ENCODE measurements at places on chromosomes 11 and 22.

- no peak for DNase-seq
Measured at GRCh38 chr11:130689222-130689908, 226.9 kb downstream of the SNX19 start.

GRCh38 chr11:57408771-57409170, 18.1 kb downstream of the SLC43A3 start:
- no peak for DNase-seq

DNA sequence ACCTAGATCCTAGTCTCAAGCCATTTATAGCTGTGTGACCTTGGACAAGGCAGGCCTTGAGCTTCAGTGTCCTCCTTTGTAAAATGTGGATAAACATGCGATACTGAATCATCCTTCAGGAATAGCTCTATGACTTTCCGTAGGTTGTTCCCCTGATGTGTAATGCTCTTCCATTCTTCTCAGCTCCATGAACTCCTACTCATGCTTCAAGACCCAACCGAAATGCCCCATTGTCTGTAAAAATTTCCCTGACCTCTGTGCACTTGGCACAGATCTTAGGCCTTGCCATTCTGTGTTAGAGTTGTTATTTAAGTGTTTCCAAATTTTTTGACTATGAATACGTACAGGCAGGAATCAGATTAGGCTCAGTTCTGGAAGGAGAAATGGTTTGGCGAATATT, 3.3 kb upstream of the BEST1 start:
- DNase-seq = no peak

- peak; percentile 55 for DNase-seq
Measured at GRCh38 chr11:117328375-117329010, 839 bp downstream of the CEP164 start.

DNA sequence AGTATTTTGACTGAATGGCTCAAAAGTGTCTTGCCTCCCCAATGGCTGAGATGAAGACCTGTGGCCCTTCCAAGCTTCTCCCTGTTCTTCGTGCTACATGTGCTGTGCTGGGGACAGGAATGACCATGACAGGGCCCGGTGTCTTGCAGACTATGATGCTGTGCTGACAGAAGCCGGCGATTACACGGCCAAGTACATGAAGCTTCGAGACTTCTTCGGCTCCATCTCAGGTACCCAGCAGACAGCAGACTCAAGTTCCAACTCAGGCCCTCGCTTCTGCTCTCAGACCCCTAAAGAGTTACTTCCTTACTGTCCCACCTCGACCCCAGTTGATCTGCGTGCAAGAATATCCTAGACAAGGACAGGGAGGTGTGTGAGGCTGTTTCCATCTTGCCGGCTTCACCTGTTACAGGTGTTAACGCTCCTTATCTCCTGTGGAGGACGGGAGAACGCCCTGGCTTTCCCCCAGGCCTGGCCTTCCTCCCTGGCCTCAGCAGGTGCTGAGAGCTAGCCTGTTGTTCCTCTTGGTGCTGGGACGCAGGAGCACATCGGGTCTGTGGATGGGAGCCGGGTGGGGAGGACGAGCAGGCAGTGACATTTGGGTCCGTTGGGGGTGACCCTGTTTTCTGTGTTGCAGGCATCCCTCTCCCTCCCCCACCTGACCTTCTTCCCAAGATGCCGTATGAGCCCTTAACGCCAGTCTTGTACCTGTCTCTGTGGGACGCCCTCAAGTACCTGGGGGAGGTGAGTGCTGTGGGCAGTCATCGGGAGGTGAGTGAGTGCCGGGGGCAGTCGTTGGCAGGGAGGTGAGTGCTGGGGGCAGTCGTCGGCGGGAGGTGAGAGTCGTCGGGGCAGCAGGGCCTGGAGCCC, 38.1 kb downstream of the GLB1L2 start:
- DNase-seq = no peak

DNA sequence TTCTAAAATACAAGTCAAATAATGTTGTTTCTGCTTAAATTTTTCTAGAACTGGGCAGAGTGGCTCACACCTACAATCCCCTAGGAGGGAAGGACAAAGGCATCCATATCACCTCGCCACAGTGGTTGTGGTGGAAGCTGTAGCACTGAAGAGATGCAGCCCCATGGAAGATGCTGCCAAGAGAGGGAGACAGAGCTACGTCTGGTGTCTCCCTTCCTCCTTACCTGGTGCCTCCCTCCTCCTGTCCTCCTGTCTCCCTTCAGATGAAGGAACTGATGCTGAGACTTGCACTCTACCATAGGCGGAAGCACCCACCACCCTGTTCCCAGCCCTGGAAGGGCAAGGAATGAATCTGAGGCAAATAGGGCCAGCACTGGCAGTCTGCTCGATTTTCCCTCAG, 22.3 kb downstream of the MMP27 start:
- no peak for DNase-seq

DNA sequence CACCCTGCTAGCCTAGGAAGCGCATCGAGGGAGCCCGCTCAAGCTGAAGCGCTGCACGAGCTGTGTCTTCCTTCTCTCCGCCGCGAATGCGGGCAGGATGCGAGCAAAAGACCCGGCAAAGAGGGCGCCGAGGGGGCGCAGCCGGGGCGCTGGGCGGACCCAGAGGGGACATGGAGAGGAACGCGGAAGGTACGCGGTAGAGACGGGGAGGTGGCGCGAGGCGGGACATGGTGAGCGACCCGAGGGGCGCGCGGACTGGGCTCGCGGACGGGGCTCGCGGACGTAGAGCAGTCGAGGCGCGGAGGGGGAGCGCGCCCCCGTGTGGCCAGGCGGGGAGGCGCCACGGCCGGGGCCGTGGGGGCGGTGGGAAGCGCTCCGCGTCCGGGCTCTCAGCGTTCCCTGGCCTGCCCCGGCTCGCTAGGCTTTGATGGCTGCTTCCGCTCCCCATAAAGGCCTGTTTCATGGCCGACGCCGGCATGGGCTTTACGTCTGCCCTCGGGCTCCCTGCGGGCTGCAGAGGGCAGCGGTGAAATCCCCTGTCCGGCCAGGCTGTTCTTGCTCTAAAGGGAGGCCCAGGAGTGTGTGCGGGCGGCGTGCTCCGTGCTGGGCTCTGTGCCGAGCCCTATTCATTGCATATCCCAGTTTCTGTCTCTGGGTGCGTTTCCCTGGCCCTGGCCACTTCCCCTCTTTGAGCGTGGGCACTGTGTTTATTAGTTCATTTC, 31.2 kb upstream of the TRIM29 start:
- peak; percentile 94 for DNase-seq

- DNase-seq = peak; percentile 78
Measured at GRCh38 chr11:118623269-118623655, 15.8 kb downstream of the PHLDB1 start.

GRCh38 chr11:73281796-73282660, 9.9 kb downstream of the P2RY6 start:
- DNase-seq = no peak

DNA sequence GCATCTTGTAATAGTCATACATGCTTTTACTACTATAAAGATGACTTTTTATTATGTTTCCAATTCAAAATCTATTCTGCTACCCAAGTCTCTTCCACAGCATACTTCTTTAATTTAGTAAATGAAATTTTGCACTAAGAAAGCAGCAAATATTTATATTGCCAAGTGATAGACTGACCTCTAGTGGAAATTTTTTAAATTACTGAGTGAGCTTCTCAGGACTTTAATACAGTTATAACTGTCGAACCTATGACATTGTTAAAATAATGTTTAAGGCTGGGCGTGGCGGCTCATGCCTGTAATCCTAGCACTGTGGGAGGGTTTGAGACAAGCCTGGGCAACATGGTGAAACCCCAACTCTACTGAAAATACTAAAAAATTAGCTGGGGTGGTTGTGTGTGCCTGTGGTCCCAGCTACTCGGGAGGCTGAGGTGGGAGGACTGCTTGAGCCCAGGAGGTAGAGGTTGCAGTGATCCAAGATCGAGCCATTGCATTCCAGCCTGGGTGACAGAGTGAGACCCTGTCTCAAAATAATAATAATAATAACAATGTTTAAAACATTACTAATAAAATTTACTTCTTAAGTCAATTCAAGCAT, 27.3 kb downstream of the STK33 start:
- peak; percentile 14 for DNase-seq

- no peak for DNase-seq
Measured at GRCh38 chr11:117618302-117618981, 178.6 kb downstream of the DSCAML1 start.

GRCh38 chr11:96741068-96741467, 351.3 kb downstream of the JRKL start:
- no peak for DNase-seq

DNA sequence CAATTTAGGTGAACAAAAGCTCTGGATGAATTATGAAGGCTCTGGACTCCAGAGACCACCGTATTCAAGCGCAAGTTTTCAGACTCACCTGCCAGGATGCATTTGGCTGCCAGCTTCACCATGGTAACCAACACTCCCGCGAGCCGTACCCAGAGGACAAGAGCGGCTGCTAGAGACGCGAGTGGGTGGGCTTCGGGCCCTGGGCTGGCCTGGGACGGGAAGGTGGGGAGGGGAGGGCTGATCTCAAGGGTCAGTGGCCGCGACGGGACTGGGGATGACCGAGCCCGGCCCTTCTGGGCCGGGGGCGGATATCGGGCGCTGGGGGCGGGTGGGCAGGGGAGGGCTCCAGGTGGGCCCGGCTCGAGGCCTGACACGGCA, 344 bp downstream of the IFT27 start:
- no peak for DNase-seq

DNA sequence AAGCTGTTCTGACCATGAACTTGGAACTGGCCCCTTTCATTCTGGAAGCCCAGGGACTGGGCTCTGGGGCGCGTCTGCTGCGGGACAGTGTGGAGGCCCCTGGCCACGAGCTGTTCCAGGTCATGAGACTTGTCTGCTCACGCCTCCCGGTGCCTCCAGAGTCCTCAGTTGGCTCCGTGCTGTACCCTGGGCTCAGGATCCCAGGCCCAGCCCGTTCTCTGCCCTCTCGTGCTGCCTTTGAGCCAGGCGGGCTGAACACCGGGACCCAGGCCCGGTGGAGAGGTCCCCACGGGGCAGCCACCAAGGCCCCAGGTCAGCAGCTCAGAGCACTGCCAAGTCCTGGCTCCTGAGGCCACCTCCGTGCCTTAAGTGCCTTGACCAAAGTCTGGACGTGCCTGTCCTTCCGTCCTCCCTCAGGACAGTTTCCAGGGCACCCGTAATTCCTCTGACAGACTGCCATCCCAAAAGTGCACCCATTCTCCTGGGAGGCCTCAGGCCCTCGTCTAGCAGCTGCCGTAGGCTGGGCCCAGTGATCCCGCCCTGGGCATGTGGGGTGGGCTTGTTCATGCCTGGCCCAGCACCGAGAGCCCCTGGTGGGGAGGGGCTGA, 36.3 kb upstream of the PPARA start:
- no peak for DNase-seq

- no peak for DNase-seq
Measured at GRCh38 chr11:74138021-74138420, 32.8 kb downstream of the C2CD3 start.

DNA sequence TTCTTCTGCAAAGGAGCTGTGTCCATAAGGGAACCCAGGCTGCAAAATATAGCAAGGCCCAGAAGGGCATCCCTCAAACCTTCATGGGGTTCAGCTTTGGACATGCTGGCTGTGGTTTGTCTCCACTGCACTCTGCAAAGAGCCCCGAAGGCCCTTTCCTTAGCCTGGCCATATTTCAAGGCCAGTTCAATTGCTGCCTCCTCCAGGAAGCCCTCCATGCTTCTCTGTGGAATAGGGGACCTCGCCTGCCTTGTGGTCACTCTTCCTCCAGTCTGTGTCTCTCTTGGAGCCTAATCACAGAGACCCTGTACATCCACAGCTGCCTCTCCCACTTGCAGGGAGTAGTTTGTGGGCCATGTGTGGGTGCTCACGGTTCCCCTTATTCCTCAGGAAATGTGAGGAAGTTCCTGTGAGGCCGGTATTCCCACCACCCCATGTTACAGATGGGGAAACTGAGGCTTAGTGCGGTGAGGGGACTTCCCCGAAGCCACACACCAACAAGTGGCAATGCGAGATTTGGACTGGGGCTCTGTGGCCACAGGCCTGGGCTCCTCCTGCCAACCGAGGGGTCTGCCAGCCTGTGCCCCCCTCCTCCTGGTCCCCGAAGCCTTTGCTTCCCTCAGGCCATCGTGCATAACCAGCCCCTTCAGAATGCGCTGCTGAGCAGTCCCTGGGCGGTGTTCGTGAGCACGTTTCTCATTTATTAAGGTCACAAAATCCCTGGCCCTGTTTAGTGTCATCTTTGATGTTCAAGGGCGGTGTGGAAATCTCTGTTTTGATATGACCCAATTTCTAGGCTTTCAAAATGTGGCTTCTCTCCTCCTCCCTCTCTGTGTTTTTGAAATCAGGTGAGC, 65.8 kb downstream of the PARVB start:
- DNase-seq = no peak

GRCh38 chr11:125111001-125111342, 454 bp downstream of the TMEM218 start:
- DNase-seq = peak; percentile 46

DNA sequence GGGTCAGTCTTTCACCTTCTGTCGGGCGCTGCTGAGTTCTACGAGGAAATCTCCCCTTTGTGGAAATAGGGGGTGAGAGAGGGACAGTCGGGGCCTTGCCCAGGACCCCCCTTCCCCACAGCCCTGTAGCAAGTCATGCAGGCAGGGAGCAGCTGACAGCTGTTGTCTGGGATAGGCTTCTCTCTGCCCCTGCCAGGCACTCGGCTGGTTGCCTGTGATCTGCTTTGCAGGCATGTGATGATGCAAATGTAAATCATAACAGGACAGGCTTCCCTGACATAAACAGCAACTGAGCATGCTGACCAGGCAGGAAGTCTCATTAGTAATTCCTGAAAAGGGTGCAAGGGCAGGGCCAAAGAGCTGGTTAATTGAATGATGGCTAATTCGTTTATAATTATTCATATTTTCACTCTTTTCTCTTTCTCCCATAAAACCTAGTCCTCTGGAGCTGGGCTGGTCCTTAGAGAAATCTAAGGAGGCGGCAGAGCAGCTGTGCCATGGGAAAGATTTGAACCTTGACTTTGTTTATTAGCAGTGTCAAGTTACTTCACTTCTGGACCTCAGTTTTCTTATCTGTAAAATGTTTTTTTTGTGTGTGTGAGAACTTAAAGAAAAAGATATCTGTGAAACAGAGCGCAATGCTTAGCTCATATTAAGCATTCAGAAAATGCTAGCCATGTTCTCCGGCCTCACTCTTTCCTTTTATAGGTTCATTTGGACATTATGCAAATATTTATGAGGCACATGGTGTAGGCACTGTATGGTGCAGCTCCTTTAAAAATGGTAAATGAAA, 129.7 kb downstream of the LDLRAD3 start:
- peak; percentile 69 for DNase-seq

GRCh38 chr11:3022982-3023381, 30.9 kb upstream of the NAP1L4 start:
- no peak for DNase-seq
